ENCODE measurements at places on chromosomes 2 and 18.

- no peak for DNase-seq
These were observed 206.0 kb downstream of the AGPS start for GRCh38 chr2:177598326-177599138.

- no peak for DNase-seq
These were observed 137.0 kb downstream of the BCL11A start for GRCh38 chr2:60416221-60417008.

- no peak for DNase-seq
These were observed 25.4 kb downstream of the SLC40A1 start for GRCh38 chr2:189555232-189555631.

DNA sequence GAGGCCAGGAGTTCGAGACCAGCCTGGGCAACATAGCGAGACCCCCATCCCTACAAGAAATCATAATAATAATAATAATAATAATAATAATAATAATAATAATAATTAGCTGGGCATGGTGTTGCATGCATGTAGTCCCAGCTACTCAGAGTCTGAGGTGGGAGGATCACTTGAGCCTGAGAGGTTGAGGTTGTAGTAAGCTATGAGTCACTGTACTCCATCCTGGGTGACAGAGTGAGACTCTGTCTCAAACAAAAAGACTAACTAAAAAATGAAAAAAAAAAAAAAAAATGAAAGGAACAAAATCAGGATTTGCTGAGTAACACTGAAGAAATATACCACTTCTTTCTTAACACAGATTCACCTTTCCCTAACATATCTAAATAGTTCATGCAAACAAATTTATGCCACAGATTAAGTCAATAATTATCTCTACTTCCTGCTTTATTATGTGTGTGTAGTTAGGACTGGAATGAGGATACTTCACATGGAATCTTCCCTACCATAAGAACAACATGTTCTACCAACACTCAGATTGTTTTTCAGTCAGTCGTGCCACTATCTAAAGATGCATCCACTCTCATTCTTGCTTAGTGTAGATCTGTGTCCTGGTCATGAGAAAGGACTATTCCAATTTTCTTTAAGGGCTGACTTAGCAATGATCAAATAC, 928.7 kb downstream of the SLC4A3 start:
- no peak for DNase-seq

GRCh38 chr2:56705713-56706112, 521.9 kb downstream of the CCDC85A start:
- DNase-seq: no peak

DNA sequence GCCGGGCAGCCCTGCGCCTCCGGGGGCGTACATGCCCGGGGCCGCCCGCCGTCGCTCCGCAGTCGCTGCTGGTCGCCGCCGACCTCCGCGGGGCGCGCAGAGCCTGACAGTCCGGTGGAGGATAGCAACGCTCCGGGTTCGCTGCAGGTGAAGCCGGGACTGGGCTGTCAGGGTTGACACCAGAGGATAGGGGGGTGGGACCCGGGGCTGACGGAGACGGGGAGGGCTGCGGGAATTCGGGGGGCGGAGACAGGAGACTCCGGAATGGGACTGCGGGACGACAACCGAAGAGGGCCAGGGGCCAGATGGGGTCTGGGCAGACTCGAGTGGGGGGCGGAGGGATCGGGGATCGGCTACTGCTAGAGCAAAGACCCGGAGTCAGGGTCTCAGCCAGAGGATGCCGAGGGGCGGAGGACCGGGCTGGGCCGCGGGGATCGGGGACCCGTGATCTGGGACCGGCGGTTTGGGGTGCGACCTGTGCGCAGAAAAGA, 403 bp downstream of the TMEM127 start:
- no peak for DNase-seq

- DNase-seq: no peak
These were observed 37.3 kb downstream of the MARCO start for GRCh38 chr2:118979152-118979861.

DNA sequence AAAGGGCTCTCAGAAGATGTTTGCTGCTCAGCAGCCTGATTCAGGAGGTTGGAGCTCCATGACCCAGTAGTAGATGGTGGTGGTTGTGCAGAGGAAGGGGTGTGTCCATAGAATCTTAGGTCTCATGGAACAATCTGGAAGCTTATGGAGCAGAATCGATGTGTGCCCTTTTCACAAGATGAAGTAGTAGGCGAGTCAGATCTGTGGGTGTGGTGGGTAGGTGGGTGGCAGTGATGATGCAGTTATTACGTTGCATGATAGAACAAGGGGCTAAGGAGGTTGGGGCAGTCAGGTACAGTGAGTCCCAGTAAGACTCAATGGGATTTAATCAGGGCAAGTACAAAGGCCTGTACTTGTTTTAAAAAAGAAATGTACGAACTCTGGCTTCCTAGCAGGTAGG, 9.1 kb downstream of the TET3 start:
- no peak for DNase-seq

GRCh38 chr18:55849391-55849790, 261.4 kb upstream of the TCF4 start:
- no peak for DNase-seq

DNA sequence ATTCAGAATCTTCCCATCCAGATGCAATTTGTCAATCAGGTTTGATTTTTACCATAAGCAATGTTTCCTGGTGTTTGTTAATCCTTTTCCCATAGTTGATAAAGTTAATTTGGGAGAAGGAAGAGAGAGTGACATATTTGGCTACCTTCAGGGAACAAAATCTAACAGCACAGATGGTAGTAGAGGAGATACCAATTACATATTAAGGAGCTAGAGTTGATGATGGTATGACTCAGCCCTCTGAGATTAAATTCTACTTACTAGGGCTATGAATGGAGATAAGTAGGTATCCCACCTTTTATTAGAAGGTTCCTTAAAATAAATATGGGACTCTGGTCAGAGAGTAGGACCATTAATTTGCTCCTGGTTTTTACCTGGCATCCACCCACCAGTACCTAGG, 139.7 kb downstream of the EHBP1 start:
- no peak for DNase-seq

DNA sequence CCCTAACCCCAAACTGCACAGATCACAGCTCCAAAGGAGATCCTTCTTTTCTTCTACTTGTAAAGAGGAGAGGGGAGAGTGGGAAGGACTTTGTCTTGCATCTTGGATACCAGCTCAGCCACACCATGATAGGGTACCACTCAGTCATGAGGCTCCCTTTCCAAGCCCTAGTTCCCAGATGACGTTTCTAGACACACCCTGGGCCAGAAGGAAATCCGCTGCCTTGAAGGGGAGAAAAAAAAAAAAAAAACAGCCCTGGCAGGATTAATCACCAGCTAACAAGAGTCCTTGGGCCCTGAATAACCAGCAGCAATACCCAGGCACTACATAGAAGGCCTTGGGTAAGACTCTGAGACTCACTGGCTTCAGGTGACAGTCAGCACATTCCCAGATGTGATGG, 36.9 kb downstream of the ST8SIA3 start:
- no peak for DNase-seq

- DNase-seq: no peak
These were observed 8.7 kb downstream of the NPPC start for GRCh38 chr2:231917280-231918066.

DNA sequence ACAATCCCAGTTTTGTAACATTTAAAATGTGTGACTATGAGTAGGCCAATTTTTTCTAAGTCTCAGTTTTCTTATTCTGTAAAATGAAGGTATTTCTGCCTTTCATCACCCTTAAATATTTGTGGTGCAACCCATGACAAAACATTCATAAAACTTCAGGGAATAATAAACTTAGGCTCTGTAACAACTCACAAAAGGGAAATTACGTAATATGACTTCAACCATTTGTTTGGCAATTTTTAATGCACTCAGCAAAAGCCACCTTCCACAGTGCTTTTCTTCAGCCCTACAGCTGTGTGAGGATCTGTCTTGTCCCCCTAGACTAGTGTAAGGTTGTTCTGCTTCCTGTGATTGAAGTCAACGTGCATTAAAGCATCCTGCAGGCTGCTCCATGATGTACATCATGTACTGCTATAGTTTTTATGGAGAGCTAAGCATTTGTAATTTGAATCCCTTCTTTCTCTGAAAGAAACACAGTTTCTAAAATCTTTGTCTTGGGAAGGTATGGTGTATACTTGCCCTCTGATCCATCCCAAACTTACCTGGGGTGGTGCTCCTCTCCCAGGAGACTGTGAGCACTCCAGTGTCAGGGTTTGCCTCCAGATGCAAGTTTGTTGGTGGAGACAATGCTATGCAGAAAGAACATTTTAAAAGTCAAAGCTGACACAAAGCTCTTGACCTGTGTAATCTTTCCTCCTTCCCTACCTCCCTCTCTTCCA, 39.1 kb downstream of the FN1 start:
- DNase-seq: no peak

DNA sequence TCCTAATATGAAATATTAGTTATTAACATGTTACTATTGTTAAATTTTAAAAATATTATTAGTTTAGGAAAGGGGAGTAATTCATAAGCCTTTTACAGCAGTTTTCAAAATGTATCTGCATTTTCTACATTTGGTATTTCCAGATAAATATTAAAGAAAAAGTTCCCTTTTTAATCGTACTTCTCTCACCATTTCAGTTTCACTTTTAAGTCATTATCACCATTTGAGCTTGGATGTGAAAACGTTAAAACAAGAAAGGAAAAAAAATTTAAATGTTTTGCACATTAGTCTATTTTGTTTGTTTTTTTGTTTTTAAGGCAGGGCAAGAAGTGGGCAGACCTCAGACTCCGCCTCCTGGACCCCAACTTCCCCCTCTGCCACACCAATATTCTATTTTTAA, 3.3 kb upstream of the SRSF7 start:
- no peak for DNase-seq

GRCh38 chr2:34103437-34103836, 504.3 kb upstream of the FAM98A start:
- DNase-seq: no peak

GRCh38 chr2:153873052-153874048, 1.6 kb downstream of the GALNT13 start:
- DNase-seq: no peak

GRCh38 chr2:41717839-41718238, 330.0 kb upstream of the PKDCC start:
- no peak for DNase-seq

GRCh38 chr18:31633392-31634330, 42.0 kb downstream of the TTR start:
- DNase-seq: no peak

- no peak for DNase-seq
These were observed 33.7 kb downstream of the KCNK3 start for GRCh38 chr2:26726228-26726627.

DNA sequence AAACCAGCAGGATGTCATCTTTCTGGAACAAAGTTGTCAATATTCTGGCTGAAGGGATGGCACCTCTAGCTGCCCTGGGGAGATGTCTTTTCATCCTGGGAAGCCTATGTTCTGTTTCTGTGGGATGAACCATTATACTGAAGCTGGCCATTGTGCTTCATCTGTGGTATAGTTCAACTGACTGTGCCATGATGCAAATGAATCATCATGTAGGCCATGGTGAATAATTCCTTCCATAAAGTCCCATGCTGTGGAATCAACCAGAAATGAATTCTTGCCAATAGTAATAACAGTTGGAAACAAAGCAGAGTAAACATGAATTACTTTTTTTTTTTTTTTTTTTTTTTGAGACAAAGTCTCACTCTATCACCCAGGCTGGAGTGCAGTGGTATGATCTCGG, 64.1 kb upstream of the CNGA3 start:
- DNase-seq: no peak

DNA sequence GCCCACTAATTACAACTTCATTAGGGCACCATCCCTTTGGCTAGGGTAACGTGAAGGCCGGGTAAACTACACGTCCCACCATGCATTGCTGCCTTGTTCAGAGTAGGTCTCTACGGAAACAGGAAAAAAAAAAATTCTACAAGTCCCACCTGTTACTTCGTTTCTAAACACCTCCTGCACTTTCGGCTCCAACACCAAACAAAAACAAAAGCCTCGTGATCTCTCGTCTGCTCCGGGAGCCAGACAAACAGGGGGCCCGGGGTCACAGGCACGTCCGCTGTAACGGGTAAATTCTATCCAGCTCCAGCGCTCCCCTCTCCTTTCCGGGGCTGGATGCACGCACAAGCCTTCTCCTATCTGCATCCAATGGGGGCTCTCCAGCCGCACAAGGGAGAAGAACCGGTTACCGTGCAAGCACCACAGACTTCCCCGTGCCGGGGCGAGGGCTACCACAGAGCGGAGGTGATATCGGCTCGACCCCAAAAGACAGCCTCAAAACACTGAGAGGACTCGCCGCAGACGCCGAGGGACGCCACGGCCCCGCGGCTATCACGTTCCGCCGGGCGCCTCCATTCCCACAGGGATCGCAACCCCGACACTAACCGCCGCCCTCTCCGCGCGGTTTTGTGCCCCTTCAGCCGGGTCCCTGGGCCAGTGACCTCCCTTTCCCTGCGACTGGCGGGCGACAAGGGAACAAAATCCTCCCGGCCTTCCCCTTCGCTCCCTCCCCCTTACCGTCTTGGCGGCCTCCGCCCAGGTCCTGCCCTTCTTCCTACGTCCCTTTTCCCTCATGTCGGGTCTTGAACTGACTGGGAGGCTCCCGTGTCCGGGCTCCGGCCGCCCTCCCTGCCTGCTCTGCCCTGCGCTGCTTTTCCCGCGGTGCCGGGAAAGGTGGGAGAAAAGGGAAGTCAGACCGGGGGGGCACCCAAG, 591 bp downstream of the ASXL2 start:
- DNase-seq: no peak

- DNase-seq: no peak
These were observed 213.2 kb downstream of the HDAC4 start for GRCh38 chr2:239187464-239188253.

All from AG04449 (cell line).